Heart right ventricle (tissue), 16 donors: ENCODE measurements at places on chromosomes 6 and 20. TPM values are rescaled to one million over a fixed set of nuclear protein-coding genes. Genes with fewer than 3 reads are reported as not detected.
A peak's percentile ranks its signal among the peaks of the same experiment; 100 is the strongest.

KCNQ2 gene
- total RNA-seq = 2.4 TPM

GRCh38 chr20:33091147-33091546 lies 11.7 kb downstream of the BPIFB4 start:
- no peak for DNase-seq

DNA sequence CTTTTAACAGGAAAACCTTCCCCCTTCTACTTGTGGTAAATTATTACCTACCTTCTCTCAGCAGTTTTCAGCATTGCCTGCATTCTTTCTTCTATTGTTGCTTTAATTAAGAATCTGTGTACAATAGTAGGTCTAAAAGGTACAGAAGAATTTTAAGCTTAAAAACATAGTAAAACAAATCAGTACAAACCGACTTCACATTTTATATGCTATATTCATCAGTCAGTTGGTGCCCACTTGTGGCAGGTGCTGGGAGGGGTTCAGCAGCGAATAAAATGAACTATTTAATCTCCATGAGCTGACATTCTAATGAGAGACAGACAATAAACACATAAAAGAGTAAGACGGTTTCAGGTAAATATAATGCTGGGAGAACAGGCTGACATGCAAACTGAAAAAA lies 73.4 kb upstream of the FBXO30 start:
- peak; percentile 14 for DNase-seq

DNA sequence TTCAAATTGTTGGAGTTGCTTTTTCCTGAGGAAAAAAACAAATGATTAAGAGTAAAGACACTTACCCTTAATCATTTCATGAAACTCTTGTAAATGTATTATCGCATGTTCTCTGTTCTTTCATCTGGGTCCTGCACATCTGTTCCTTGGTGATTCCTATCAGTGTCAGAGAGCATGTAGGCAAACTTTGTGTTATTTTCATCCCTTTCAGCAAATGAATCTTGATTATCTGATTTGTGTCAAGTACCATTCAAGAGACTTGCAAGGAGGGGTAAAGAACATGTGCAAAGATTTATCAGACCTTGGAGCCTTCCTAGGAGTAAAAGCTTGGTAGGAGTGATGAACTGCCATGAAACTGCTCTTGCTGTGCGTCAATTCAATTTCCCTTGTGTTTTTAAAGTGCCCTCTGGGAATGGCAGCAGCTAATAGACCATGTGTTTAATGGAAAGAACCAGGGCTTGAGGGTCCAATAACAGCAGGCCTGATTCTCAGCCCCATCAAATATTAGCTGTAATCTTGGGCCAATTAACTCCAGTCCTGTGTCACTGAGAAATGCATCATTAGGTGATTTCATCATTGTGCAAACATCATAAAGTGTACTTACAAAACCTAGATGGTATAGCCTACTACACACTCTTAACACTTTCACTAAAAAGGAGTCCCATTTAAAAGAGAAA lies 118.9 kb upstream of the CEP85L start:
- no peak for DNase-seq

GRCh38 chr6:2978923-2979322 lies 7.6 kb upstream of the SERPINB6 start:
- no peak for DNase-seq

MMP24 gene
- 0.39 TPM for total RNA-seq

- DNase-seq = no peak
Measured at GRCh38 chr6:125192610-125192930, 39.0 kb downstream of the TPD52L1 start.

DNA sequence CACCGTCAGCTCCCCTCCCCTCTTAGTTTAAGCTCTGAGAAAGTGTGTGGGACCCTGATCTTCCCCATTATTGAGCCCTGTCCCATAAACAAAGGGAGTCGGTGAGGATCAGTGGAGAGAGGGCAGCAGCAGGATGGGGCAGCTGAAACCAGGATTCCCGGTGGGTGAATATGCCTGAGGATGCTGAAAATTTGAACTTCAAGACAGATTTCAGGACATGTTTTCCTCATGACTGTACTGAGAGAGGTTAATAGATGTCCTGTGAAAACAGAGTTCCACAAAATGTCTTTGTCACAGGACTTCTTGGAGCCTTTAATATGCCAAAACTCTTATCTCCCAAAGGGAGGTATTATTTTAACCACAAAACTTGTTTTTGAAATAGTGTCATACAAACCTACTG lies 53.5 kb upstream of the SLC22A16 start:
- DNase-seq = no peak

ERVFRD-1 gene
- 0.23 TPM for total RNA-seq

TREM2 gene
- total RNA-seq = 0.56 TPM

- no peak for DNase-seq
Measured at GRCh38 chr6:131954775-131955107, 3.6 kb upstream of the CCN2 start.

SLC26A8 gene
- total RNA-seq = not detected

DNA sequence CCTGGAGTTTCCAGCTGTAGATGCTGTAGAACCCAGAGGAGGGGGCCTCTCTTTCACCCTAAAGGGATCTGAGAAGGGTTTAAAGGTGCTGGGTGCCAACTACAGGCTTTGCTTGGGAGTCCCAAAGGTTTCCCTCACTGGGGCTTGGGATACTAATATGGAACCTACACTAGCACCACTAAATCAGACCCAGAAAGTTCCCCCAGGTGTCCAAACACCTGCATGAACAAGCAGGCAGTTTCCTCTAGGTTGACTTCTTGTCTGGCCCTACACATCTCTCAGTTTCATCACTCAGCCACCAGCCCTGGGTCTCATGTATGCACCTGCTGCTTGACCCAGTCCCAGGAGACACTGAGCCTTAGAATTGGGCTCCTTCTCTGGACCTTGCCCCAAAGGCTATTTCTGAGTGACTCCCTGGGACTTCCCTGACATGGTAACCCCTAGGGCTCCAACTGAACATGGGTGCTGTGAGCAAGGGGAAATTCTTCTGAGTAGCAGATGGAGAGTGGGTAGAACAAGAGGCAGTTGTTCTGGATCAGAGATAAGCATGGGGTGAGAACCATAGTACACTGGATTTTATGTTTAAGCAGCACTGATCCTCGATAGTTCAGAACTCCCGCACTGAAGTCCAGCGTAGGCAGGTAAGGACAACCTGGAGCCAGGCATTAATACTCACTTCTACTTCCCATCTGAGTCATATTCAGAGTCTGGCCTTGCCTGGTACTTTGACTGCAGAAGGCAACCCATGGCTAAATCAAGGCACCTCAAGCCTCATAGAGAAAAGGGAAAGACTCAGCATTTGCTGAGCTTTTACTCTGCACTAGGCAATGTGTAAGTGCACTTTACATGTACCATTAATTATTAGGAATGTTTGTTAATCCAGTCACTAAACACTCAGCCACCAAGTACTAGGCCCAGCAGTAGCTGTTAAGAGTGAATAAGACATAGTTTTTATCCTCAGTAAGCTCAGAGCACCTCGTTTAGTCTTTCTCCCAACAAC lies 16.8 kb downstream of the BCL2L1 start:
- no peak for DNase-seq

GRCh38 chr20:13554076-13554475 lies 84.7 kb downstream of the TASP1 start:
- no peak for DNase-seq

DNA sequence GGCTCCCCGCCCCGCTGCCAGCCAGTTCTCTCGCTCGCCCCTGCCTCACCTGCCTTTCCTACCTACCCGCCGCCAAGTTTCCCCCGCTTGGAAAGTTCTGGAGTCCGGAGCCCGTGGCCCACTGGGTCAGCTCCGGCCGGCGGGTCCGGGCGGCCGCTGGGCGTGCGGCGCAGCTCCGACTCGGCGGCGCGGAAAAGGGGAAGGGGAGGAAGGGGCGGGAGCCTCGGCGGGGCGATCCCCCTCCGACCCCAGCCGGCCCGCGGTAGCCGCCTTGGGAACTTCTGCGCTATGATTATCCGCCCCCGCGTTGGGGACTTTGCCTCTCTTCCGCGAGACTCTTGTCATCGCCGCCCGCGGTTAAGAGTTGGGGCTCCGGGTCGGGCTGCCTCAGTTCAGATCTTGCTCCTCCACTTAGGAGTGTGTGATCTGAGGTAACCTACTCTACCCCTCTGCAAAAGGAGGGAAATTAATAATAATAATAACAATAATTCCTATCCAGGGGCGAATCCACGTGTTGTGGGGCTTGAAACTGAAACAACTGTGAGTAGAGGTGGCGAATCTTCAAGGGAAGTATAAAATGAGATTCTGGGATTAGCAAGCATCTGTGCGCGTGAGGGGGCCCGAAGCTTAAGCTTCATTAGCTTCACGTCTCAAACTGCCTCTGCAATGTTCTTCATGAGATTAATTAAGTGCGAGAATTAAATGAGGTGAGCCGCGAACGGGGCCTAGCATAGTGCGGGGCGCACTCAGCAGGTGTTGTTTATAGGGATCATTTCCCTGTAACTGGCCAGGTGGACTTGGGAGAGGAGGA lies 30.8 kb downstream of the SF3B5 start:
- peak; percentile 12 for DNase-seq

- no peak for DNase-seq
Measured at GRCh38 chr20:59223182-59223601, 59.6 kb downstream of the ZNF831 start.

SEL1L2 gene
- total RNA-seq = 0.47 TPM

SLC22A2 gene
- total RNA-seq = not detected

- DNase-seq = no peak
Measured at GRCh38 chr20:34915749-34916455, 39.5 kb downstream of the ACSS2 start.

DNA sequence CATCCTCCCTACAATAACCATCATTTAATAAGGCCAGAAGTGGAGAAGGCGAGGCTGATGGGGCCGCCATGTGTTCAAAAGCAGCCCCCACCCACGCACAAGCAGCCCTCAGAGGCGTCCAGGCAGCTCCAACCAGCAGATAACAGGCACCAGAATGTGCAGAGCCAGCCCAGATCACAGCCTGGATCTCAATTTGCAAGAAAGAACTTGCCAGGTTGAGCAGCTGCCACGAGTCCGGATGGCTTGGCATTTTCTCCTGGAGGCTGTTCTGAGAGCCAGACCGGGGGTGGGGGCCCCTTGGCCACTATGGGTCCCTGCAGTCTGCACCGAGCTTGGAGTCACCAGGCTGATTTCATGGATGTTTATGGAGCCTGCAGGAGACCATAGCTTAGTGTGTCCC lies 338.1 kb downstream of the PREX1 start:
- no peak for DNase-seq

SLC17A4 gene
- not detected for total RNA-seq

DNA sequence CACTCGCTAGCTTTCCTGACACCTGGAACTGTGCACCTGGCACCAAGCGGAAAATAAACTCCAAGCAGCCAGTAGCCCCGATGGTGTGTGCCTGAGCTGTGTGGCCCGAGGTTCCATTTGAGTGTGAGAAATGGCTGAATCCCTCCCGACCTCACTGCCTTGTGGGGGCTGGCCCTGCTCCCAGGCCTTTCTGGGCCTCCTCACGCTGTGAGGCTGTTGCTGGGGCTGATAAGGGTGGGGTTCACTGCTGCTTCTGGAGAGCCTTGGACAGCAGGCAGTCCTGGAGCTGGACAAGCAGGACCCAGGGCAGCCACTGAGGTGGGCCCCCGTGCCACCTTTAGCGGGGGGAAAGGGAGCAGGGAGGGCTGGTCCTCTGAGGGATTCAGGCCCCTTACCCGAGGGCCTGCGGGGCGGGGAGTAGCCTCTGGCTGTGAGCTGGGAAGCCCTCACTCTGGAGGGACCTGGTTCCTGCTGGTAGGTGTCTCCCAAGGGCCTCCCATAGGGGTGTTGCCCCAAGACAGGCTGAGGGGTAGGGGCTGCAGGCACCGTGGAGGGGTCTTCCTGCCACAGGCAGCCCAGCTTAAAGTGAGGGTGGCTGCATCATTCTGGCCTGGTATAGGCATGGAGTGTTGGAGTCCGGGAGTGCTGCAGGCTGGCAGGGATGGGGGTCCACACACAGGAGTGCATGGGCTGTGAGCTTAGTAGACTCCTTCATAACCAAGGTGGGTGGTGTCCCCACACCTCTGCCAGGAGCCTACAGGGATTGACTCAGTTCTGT lies 1.7 kb downstream of the PPDPF start:
- no peak for DNase-seq

MAP3K7 gene
- 16.4 TPM for total RNA-seq

DNA sequence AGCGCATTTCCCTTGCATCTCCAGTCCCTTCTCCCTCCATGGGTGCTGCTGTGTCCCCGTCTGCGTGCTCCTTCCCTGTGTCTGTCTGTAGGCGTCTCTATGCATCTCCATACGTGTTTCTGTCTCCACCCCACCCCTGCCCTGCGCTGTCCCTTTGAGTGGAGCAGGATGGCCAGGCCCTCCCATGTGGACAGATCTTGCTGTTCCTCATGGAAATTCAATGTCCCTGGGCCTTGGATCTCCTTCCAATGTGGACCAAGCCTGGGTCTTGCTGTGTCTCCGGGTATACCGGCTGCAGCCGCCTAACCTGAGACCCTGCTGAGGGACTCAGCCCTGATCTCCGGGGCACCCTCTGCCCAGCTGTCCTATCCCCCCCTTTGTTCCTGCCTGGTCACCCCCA lies 172.7 kb downstream of the BMP7 start:
- DNase-seq = no peak

DNA sequence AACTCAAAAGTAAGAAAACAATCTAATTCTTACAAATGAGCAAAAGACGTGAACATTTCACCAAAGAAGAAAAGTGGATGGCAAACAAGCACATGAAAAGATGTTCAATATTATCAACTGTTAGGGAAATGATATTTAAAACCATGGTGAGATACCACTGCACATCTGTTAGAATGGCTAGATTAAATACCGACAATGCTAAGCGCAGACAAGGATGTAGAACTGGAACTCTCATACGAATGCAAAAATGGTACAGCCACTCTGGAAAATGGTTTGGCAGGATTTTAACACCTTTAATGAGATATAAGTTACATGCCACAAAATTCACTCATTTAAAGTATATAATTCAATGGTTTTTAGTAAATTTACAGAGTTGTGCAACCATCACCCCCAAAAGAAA lies 44.6 kb upstream of the NFATC2 start:
- no peak for DNase-seq

SIRPD gene
- not detected for total RNA-seq

- no peak for DNase-seq
Measured at GRCh38 chr6:9875605-9876353, 539.1 kb downstream of the TFAP2A start.

UST gene
- total RNA-seq = 2.4 TPM

DNA sequence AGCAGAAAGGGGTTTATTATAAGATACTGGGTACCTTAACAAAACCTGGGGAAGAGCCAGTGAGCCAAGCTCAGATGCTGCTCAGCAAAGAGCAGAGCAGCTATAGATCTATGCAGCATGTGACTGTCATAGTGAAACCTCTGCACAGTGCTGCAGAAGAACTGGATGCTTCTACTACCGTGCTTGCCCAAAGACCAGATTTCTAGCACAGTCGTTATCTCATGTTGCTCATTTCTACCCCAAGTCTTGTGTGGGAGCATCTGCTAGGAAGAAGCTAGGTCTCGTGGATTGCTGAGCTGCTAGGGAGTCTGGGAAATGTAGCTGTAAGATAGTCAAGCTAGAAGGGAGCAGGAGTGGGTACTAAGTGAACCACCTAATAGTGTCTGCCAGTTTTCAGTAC lies 31.7 kb upstream of the GNRH2 start:
- DNase-seq = no peak

DNA sequence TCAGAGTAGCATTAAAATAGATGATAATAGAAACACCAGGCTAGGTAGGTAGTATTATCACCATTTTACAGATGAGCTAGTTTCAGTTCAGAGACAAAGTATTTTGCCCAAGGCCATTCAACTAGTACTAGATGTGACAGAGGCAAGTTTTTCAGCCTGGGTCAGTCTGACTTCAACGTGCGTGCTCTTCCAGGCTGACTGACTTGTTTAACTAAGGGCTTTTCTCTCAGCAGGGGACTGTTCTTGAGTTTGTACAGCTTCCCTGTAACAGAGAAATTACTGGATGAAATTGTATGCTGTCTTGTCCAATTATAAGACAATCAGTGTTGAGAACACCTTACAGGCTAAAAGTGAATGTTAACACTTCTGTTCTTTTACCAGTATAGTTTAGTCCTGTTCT lies 333.5 kb upstream of the MAN1A1 start:
- DNase-seq = no peak

CNBD2 gene
- 4.2 TPM for total RNA-seq
